Left lung (tissue), 14 donors: ENCODE measurements at places on chromosomes 1 and 21. TPM values are rescaled to one million over a fixed set of nuclear protein-coding genes. Genes with fewer than 3 reads are reported as not detected.

HPDL gene
- 1.5 TPM for polyA plus RNA-seq

HOOK1 gene
- 29.4 TPM for polyA plus RNA-seq

XPR1 gene
- polyA plus RNA-seq = 32.4 TPM

AUNIP gene
- polyA plus RNA-seq = 2.4 TPM

SERPINC1 gene
- not detected for polyA plus RNA-seq

MR1 gene
- 7.2 TPM for polyA plus RNA-seq

OR2AK2 gene
- polyA plus RNA-seq = not detected

TNFAIP8L2 gene
- 2.9 TPM for polyA plus RNA-seq

S100A8 gene
- polyA plus RNA-seq = 21.6 TPM

FCRL4 gene
- polyA plus RNA-seq = not detected

CD1E gene
- polyA plus RNA-seq = 0.36 TPM

LCE2A gene
- not detected for polyA plus RNA-seq

IL23R gene
- polyA plus RNA-seq = 0.18 TPM

RCSD1 gene
- 20.2 TPM for polyA plus RNA-seq

ELF3 gene
- polyA plus RNA-seq = 74.5 TPM

TMEM52 gene
- polyA plus RNA-seq = 2.0 TPM

SLC25A24 gene
- 72.6 TPM for polyA plus RNA-seq

ADAMTS1 gene
- 86.4 TPM for polyA plus RNA-seq

PBXIP1 gene
- 73.3 TPM for polyA plus RNA-seq

BEST4 gene
- polyA plus RNA-seq = 0.78 TPM

HPCA gene
- 0.39 TPM for polyA plus RNA-seq

NT5C1A gene
- polyA plus RNA-seq = 0.21 TPM

S100A3 gene
- 0.20 TPM for polyA plus RNA-seq
